Left renal cortex interstitium (tissue), 4 donors: ENCODE measurements at places on chromosomes 1 and 21. TPM values are rescaled to one million over a fixed set of nuclear protein-coding genes. Genes with fewer than 3 reads are reported as not detected.

DNA sequence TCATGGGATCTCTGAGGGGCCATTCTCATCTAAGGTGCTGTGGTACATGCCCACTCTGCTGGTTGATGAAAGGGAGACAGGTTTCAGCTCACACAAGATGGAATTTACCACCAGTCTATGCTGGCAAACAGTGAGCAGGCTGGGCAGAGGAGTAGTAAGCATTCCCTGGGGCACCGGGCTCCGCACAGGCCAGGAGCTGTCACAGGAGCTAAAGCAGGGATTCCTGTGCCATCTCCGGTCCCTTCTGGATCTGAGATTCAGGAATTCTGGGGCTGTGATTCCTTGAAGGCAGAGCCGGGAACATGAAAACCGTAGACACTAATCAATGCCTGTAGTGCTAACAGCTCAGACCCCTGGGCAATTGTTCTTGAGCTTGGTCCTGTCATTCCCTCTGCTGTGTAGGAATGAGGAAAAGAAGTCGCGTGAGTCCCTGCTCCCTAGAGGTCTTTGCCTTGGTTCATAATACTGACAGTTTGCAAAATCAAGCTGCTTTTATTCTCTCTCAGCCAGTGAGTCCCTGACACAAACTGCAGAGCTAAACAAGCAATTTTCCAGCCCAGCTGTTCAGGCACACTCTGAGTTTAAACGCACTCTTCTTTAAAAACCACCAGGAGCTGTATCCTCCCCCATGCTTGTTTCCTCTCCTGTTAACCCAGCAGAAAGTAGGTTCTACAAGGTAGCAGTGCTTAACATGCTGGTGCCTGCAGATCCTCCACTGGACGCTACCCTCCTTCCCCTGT lies 52.5 kb downstream of the MDM4 start:
- DNase-seq: no peak

FASLG gene
- 0.10 TPM for polyA plus RNA-seq

- DNase-seq: no peak
Measured at GRCh38 chr1:115949156-115949555, 27.2 kb upstream of the SLC22A15 start.

- DNase-seq: no peak
Measured at GRCh38 chr21:15063814-15064575, 805 bp downstream of the NRIP1 start.

- no peak for DNase-seq
Measured at GRCh38 chr1:90386899-90387720, 330.0 kb downstream of the BARHL2 start.

DNA sequence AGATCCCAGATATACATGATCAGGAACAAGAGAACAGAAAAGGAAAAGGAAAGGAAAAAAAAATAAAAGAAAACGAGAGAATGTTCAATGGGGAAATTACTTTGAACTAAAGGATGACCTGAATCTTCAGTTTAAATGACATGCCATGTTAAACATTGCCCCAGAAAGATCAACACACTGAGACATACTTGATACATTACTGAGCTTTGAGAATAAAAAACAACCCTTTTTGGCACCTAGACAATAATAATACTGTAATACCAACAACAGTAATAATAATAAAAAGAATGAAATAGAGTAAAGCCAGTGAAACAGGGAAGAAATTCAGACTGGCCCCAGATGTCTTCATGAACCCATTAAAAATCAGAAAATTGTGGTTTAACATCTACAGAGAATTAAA lies 44.8 kb downstream of the CLIC6 start:
- DNase-seq: no peak

DNA sequence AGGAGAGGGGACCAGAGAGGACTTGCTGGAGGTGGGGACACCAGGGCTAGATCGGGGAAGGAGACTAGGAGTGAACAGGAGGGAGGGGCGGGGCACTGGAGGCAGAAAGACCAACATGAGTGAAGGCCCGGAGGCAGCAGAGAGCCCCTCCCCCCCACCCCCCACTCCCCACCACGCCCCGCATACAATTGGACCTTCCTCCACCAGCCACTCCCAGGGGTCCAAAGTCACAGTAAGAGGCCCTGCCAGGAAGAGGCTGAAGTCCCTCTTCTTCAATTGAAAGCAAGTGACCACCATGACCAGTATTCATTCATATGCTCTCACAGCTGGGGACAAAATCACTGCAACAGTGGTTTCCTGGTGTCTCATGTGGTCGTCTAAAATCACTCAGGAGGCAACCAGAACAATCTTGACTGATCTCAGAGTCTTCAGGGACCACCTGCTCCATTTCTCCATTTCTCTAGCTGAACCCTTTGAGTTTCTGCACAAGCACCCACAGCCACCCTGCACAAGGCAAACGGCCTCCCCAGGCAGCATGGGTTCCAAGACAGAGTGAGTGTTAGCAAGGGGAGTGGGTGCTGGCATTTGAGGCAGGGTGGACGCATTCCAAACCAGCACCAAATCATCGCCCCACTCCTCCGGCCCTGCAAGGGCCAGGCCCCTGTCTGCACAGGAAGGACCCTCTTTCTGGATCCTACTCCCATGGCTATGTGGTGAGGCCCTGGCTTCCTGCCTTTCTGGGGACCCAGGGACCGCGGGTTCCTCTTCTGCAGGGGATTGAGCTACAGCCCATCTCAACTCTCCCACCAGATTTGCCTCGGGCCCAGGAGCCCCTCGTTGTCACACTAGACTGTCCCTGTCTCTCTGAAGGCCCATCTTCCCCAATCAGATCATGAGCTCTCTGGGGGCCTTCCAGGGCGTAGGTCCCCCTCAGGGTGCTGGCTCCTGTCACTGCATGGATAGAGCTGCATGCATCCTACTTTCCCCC lies 17.0 kb downstream of the LAPTM5 start:
- DNase-seq: no peak

CELA2A gene
- not detected for polyA plus RNA-seq

TTC4 gene
- 30.5 TPM for polyA plus RNA-seq

DNA sequence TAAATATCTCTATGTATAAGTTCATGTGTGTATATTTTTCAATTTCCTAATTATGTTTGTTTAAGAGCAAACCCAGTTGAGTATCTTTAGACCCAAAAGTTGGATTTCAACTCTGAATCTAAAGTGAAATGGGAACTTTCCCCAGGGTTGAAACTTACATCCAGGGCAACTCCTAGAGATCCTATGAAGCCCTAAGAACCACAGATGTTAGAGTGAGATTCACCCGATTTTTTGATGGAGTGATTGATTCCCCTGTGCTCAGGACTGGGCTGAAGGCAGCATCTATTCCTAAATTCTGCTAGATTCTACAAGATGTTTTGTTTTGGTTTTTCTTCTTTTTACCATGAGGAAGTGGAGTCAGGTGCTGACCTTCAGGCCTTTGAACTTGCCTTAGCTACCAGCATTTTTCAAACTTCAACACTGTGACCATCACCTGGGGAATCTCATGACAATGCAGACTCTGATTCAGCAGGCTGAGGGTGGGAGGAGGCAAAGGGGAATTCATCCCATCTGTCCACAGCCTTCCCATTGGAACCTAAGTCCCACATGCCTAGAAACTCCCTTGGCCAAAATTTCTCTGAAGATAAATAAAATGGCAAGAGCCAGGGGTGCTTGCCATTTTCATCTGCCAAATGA lies 145.5 kb downstream of the ETS2 start:
- DNase-seq: no peak

DNA sequence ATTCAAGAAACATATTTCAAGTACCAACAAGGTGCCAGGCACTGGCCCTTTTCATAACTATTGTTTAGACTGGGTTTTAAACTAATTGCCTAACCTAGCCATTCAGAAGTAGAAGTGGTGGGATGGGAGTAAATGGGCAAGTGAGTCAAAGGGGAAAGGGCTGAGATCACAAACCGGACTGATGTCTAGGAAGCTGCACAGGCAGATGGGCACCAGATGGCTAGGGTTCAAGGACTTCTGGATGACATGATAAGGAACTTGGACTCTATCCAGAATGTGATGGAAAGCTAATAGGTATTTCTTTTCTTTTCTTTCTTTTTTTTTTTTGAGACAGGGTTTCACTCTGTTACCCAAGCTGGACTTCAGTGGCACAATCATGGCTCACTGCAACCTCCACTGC lies 46.6 kb downstream of the LYST start:
- DNase-seq: no peak

SLC19A1 gene
- polyA plus RNA-seq: 74.3 TPM

DNA sequence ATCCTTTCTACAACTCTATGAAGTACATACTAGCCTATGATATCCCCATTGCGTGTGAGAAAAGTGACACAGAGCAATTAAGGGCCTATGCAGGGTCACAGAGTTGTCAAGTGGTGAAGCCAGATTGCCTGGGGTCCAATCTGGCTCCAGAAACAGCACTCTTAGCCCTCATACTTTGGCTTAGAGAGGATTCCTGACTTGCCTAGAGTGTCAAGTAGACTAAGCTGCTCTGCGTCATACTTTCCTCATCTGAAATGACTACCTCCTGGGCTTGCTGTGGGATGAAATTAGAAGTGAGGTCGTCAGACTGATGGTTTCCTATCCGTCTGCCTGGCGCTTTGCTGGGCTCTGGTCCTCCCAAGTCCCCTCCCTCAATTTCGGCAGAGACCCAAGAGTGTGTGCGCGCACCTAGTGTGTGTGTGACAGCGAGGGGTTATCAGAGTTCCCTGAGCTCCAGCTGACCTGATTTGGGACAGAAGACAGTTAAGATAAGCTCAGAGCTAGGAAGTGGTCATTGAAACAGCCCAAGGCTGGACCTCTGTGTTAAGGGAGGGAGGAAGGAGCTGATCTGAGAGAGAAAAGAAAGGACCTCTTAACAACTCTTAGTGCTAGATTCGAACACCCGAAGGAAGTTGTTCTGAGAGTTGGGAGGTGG lies 5.4 kb upstream of the NUAK2 start:
- no peak for DNase-seq

GRCh38 chr1:27006683-27007082 lies 6.0 kb downstream of the TENT5B start:
- DNase-seq: no peak

KCNJ9 gene
- polyA plus RNA-seq: 0.08 TPM

DNA sequence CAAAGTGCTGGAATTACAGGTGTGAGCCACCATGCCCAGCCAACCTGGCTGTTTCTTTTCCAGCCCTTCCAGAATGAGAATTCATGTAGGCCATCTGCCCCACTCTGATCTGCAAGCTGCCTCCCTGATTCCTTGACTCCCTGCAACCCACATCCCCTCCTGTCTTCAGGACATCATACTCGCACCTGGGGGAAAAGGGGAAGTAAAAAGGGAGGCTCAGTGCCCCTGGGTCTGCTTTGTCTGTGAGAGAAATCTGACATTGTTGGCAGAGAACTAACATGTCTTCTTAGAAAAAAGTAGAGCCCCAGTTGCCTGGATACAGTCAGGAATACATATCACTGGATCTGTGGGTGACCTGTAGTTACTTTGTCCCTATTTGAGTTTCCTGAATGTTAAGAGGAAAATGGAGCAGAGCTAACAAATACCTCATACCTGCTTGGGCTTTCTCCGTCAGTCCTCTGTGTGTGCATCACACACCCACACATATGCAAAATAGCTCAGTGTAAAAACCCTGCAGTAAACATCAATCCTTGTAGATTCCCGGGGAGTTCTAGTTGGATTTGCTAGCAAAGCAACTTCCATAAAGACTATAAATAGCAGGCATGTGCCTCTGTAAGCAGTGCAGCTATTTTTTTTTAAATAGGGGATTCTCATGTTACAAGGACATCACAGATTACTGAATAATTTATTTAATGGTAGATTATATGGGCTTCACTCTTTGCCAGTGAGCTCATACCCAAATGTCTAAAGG lies 62.9 kb downstream of the TEX35 start:
- peak; percentile 16 for DNase-seq

DNA sequence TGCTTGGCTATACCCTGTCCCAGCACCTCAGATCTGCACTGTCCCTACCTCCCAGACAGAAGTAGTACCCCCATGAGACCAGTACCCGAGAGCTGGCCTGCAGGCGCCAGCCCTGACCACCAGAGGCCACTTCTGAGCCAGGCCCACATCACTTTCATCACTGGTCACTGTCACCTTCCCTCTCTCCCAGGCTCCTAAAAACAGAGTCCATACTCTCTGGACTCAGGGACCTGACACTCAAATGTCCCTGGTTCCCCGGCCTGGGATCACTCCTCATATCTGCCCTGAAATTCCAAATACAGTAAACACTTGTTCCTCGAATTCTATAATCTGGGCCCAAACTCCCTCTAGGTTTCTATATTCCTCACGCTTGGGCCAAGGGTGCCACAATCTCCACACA lies 18.7 kb downstream of the TMEM53 start:
- no peak for DNase-seq

GRCh38 chr1:85569122-85569521 lies 11.4 kb upstream of the CCN1 start:
- DNase-seq: no peak

DISC1 gene
- 5.3 TPM for polyA plus RNA-seq

OPRD1 gene
- polyA plus RNA-seq: 0.32 TPM

DNA sequence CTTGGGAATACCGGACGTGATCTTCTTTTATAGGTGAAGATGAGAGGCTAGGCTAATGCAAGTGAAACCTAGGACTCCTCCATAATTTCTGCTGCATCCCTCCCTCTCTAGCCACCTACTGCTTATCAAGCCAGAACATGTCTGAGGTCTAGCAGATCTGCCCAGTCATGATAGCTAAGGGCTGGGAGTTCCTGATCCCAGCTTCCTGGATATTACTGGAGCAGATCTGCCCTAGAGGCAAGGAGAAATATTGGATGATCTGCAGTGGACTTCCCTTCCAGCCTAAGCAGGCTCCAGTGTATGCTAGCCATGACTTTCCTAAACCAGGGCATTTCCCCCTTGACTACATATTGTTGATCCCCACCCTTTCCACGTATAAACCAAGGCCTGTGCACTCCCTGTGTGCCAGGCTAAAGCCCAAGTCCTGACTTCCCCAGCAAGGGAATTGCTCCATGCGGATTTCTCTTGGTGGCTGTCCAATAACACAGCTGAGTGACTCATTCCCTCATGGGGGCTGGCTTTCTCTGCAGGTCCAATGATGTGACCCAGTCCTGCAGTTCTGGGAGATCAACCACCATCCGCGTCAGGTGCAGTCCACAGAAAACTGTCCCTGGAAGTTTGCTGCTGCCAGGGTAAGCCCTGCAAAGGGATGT lies 15.5 kb upstream of the SARS1 start:
- no peak for DNase-seq

GRCh38 chr1:2405588-2406295 lies 6.6 kb downstream of the PEX10 start:
- no peak for DNase-seq
